Memory B cell (primary cell): ENCODE measurements at places on chromosomes 4 and X.

DNA sequence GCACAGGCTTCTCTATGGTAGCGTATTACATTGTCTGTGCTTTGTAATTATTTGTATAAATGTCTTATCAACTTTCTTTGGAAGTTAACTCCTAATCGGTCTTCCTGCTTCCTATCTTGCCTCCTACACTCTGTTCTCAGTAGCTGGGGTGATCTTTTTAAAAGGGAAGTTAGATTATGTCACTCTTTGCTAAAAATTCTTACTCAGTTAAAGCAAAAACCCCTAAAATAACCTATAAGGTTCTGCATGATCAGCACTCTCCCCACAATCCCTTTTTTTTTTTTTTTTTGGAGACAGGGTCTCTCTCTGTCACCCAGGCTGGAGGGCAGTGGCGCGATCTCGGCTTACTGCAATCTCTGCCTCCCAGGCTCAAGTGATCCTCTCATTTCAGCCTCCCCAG lies 2.6 kb upstream of the PRPS1 start:
- no peak for DNase-seq

DNA sequence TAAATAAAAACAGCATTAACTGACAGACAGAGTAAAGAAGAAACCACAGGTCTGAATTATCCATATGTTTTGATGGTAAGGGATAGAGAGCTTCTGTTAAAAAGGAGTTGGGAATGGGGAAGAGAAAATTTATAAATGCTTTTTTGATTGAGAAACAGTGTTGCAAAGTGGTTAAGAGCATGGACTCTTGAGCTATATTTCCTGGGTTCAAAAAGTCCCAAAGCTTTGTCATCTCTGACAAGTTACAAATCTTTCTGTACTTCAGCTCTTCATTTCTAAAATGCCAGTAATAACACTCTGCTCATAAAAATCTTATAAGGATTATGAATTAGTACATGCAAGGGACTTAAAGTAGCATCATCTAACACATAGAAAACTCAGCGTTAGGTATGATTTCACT lies 62.2 kb downstream of the N4BP2 start:
- no peak for DNase-seq

- DNase-seq, result no peak
These were observed 130.5 kb downstream of the PPA2 start for GRCh38 chr4:105343146-105343931.

GRCh38 chr4:156251373-156252065 lies 297.9 kb upstream of the CTSO start:
- DNase-seq, result no peak
